ENCODE measurements at places on chromosomes 11 and 22. TPM values are rescaled to one million over a fixed set of nuclear protein-coding genes. Genes with fewer than 3 reads are reported as not detected.
A peak's percentile ranks its signal among the peaks of the same experiment; 100 is the strongest.

CYP2D6 gene
- 0.40 TPM for total RNA-seq

DNA sequence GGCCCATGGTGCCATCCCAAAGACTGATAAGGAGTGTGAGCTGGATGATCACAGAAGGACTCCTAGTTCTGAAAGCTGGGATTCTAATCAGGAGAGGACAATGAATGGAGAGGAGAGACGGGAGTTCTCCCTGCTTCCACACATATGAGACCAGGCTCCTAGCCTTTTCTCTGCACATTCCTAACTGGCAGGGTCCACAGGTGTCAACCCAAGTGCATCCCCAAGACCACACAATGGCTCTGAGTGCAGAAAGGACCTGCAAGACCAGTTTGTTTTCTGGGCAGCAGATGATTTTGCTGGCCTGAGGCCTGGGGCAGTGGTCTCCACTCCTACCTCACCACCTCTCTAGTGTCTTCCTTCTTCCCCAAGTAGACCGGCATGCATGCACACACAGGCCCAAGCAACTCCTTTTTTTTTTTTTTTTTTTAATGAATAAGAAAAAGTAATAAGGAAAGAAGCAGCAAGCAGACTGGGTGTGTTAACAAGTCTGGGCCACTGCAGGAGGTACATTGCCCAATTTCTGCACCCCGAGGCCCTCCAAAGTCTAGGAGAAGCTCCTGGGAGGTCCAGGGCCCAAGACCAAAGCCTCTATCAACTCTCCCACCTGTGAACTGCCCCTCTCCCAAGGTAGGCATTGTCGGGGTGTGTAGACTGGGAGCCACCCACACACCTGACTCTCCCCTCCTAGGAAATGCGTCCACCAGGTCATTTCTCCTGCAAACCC, 1.2 kb upstream of the TSKU start:
- no peak for DNase-seq

DNA sequence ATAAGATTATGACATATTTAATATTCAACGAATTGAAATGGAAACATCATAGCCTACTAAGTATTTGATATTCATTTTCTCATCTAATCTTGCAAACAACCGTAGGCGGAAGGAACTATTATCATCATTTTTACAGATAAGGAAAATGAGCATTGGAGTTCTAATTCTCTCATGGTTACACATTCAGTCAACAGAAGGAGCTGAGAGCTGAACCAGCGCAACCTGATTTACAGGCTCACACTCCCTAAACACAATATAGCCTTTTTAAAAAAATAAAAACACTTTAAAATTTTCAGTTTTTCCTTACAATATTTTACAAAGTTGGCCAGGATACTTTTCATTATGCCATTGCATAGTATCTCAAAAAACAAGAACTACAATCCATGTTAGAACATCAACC, 74.8 kb downstream of the APOL5 start:
- DNase-seq: no peak

CBX7 gene
- total RNA-seq: 0.63 TPM

ART5 gene
- 0.46 TPM for total RNA-seq

CPT1A gene
- total RNA-seq: 12.4 TPM

NPAS4 gene
- 0.11 TPM for total RNA-seq

GRCh38 chr11:11265320-11265719, 87.7 kb downstream of the CSNK2A3 start:
- no peak for DNase-seq

APLNR gene
- not detected for total RNA-seq

GRCh38 chr11:103967985-103968384, 68.5 kb upstream of the DDI1 start:
- DNase-seq: no peak

GRCh38 chr11:95863486-95864140, 60.3 kb downstream of the MTMR2 start:
- peak; percentile 28 for DNase-seq

GRCh38 chr11:130653838-130654636, 205.6 kb downstream of the ADAMTS15 start:
- DNase-seq: no peak

- DNase-seq: no peak
Measured at GRCh38 chr11:77183431-77183984, 55.5 kb downstream of the MYO7A start.

- DNase-seq: no peak
Measured at GRCh38 chr11:59877325-59877724, 1.3 kb upstream of the OOSP3 start.

- peak; percentile 15 for DNase-seq
Measured at GRCh38 chr11:31340903-31341572, 28.5 kb downstream of the DCDC1 start.

DNA sequence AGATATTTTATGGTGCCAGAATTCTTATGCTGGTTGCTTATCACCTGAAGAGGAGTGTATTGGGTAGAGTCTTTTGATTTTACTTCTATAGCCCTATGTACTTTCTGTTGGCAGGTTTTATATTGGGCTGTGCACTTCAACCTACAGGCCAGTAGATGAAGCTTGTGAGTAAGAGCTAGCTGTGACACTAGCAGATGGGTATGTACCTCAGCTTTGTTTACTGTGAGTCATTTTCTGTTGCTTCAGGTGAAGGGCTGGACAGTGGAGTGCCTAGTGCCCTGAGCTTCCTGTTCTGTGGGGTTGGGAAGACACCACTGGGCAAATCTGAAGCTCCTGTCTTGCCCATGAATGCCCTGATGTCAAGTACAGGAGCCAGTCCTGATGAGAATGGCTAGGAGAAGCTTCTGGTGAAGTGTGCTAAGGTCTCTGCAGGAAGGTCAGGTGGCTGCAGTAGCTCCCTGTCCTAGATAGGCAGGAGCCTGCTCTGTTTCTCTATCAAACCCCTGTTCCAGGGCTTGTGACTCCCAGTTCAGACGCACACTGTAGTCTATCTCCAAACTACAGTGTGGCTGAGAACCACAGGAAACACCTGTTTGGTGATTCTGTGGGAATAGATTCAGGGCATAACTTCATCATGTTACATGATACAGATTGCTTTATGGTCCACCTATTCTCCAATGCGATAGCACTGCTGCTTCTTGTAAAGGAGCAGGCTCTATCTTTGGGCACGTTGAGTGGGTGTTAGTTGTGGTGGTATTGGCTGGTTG, 755.7 kb downstream of the KCNA4 start:
- peak; percentile 69 for DNase-seq

- DNase-seq: no peak
Measured at GRCh38 chr22:24580276-24580675, 12.6 kb downstream of the LRRC75B start.

All from Daoy (cell line).